ENCODE measurements at places on chromosomes 6 and 20.

DNA sequence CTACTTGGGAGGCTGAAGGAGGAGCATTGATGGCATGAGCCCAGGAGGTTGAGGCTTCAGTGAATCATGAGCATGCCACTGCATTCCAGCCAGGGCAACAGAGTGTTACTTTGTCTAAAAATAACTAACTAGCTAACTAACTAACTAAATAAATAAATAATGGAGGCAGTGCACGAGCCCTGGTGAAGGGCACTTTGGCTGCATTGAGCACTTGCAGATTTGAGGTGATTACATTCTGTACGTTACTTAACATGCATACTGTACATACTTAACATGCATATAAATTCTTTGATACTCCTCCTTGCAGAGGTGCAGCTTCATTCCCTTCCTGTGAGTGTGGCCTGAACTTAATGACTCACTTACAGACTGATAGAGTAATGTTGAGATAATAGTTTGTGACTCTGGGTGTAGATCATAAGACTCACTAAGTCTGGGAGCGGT is 10.7 kb downstream of the HLA-A start:
- DNase-seq: no peak

DNA sequence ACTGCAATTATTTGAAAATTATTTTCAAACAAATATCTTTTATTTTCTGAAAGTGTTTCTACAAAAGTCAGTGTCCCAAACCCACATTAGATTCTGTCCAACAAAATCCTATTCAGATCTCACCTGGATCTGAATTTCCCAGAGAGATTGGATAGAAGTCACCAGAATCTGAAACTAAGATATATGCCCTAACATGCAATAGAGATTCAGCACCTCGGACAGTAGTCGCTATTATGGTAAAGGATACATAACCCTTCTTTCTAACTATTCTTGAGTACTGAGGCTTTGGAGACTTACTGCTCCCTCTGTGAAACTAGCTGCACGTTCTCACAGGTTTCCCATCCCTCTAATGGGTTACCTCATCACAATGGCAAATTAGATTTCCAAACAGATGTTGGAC is 151.4 kb downstream of the ID4 start:
- DNase-seq: no peak

DNA sequence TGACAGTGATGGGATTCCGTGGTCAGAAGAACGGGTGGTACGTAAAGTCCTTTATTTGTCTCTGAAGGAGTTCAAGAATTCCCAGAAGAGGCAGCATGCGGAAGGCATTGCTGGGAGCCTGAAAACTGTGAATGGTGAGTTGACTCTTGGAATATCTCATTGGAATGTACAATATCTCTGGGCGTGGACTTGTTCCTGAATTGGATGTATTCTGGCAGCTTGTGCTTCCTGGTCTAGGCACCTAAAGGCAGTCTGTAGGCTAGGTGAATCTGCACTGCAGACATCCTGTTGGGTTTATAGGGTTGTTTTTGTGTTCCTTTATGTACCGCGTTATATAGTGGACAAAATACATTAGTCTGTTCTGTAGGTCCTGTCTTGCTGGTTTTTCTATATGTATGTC is 128.2 kb downstream of the JARID2 start:
- DNase-seq: no peak

- DNase-seq: no peak
Observed at GRCh38 chr6:69914015-69914485, 47.7 kb downstream of the COL19A1 start.

DNA sequence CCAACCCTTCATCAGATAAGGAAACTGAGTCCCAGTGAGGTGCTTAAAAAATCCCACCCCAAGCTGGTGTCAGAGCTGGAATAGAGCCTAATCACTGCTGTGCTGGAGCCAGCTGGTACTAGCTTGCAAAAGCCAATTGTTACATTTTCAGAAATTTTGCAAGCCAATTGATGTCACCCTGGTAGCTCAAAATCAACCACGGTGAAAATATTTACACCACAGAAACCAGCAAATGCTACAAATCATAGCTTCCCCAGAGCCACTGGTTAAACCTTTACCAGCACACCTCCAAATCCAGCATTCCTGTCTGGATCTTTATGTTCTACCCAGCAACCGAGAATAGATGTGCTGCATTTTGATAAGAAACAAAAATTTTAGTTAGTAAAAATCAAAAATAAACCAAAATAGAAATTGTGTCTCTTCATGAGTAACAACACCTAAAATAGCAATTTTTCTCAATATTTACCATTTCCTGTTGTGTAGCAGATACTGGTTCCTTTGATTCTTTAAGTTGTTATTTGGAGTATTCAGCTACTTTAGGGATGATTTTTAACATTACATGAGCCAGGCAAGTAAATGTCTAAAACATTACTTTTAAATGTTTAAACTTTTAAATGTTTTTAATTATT is 7.2 kb upstream of the LCA5 start:
- no peak for DNase-seq

GRCh38 chr6:170317718-170318117 is 11.2 kb downstream of the FAM120B start:
- no peak for DNase-seq

DNA sequence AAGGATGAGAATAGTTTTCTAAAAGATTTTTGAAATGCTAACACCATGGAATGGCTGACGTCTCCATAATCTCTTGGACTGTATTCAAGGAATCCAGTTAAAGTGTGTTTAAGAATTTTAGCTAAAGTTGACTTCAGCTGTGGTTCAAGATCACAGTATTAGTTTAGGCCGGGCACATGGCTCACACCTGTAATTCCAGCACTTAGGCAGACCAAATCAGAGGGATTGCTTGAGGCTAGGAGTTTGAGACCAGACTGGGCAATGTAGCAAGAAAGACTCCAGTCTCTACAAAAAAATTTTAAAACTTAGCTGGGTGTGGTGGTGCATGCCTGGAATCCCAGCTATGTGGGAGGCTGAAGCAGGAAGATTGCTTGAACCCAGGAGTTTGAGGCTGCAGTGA is 68.2 kb downstream of the RFPL4B start:
- no peak for DNase-seq

GRCh38 chr6:130810307-130811030 is 16.7 kb upstream of the SMLR1 start:
- DNase-seq: no peak

DNA sequence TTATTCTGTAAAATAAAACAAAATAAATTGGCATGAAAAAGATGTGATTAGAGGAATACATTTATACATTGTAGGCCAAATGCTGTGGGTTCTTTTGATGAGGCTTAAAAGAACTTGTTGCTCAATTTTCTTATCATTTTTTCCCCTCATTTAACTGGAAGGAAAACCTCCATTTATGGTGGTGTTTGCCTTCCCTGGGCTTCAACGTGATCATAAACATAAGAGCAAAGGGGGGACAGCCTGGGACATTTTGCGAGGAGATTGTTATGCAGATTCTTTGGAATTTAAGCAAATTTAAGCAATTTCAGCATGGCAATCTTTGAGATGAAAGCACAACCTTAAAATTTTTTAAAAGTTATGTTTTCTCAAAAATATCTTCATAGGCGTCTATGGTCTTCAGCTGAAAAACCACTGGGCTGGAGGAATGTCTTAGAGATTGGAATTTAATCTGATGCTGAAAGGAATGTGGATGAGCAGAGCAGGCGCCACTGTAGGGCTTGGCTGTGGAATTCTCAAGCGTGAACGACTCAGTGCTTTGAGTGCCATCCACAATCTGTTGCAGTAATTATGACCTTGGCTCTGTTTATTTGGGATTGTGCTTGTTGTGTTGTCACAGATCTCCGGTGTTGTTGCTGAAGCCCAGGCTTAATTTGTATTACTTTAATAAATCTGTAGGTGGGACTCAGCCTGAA is 149.4 kb upstream of the MLIP start:
- no peak for DNase-seq

DNA sequence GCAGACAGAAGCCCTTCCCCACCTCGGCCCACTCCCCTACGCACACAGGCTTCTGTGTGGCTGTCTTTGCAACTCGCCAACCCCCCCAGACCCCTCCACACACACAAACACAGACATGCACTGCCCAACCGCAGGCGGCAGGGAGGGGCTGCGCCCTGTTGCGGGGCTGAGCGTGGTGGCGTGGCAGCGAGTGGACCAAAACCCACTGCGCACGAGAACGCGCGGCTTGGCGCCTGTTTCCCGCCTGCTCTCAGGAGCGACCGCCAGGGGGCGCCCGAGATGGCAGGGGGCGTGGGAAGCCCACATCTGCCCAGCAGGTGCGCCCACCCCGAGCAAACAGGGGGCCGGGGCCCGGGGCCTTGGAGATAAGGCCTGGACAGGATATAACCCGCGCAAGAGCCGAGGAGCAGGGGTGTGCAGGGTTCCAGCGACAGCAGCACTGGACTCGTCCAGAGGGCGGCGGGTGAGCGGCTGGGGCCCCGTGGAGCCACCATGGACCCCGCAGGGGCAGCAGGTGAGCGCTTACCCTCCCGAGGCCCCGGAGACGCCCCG is at the start of gene RBPJL:
Gene RBPJL, plus strand, starts transcription at position 410 of the 552 bp plus-strand sequence. Its CDS starts 83 bp downstream, at position 493.
- no peak for DNase-seq

GRCh38 chr6:41892921-41893564 is 2.1 kb downstream of the USP49 start:
- DNase-seq: no peak

GRCh38 chr6:168884646-168885086 is 369.0 kb downstream of the THBS2 start:
- peak; percentile 35 for DNase-seq

DNA sequence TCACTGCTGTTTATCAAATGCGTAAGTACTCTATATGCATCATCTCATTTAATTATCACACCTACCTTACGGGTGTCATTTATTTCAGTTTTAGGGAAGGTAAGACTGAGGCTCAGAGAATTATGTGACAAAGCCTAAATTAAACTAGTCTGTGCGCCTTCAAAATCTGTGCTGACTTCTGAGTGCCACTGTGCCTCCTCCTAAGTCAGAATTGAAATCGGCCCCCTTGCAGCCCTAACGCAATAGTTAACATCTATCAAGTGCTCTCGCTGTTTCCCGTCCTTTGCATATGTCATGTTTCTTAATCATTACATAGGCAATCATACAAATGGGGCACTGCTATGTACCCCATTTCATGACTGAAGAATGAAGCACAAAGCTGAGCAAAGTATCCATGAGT is 79.0 kb upstream of the PDE10A start:
- DNase-seq: no peak

DNA sequence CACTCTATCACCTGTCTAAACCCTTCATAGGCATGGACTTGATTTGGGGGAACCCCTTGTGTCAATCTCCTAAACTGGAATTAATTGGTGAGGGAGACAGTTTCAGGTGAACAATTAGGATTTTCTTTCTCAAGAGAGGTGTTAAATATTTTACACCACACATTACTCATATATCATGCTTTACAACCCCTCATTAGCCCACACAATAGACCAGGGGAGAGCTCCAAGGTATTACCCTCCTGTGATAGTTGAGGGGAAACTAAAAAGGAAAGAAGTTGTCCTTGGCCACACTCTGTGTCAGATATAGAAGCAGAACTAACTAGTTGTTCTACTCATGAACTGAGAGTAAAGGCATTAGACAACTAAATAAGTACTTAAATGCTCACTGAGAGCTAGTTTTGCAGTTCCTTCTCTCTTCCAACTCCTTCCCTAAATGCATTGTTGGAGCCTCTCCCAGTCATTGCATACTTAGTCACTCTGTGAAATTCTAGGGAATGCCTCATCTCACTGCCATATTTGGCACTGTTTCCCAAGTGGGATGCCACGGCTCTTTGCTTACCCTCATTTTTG is 183.7 kb upstream of the CEP162 start:
- DNase-seq: no peak

DNA sequence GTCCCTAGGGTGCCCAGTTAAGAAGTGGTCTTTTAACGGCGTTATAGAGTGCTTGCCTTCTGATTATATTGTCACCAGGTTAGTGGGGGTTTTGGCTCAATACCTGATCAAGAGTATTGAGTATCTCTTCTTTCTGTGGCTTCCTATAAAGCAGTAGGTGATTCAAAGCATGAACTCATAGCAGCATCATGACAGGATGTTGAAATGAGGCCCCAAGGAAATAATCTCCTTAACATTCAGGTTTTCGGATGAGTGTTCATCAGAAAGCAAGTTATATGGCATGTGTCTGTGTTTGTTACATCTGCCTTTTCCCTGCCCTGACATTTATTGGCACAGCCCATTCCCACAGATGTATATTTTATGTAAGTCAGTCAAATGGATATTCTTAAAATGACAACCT is 301.0 kb downstream of the FARS2 start:
- DNase-seq: no peak

- no peak for DNase-seq
Observed at GRCh38 chr6:162140251-162140852, 587.2 kb downstream of the PRKN start.

- DNase-seq: peak; percentile 68
Observed at GRCh38 chr20:38893565-38894090, 32.6 kb upstream of the FAM83D start.

- peak; percentile 4 for DNase-seq
Observed at GRCh38 chr20:5674176-5674660, 76.0 kb upstream of the SHLD1 start.

DNA sequence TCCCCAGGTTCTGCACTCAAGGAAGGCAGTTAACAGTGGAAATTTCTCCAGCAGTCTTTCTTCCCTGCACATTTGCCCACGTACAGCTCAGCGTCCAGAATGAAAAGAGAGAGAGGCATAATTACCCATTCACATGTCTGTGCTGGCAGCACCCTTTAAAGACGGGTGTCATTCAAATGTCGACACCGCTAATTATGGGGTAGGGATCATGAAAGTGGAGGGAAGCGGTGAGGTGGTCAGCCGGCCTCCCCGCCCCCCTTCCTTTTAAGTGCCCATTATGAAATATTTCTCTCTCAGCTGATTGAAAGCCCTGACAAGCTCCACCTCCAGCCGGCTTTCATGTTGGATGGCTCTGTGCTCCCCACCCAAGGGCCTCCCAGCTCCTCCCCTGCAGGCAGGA is 246.1 kb downstream of the BMP7 start:
- DNase-seq: no peak

Measured in activated CD8-positive, alpha-beta memory T cell treated with anti-CD3 and anti-CD28 coated beads for 4 hours (primary cell).